Fibroblast of lung (primary cell): ENCODE measurements at places on chromosomes 1 and 21.
A peak's percentile ranks its signal among the peaks of the same experiment; 100 is the strongest.

GRCh38 chr1:17128361-17128760 is 9.1 kb upstream of the PADI2 start:
- DNase-seq: peak; percentile 99

GRCh38 chr1:196295766-196296165 is 312.5 kb downstream of the KCNT2 start:
- DNase-seq: no peak

DNA sequence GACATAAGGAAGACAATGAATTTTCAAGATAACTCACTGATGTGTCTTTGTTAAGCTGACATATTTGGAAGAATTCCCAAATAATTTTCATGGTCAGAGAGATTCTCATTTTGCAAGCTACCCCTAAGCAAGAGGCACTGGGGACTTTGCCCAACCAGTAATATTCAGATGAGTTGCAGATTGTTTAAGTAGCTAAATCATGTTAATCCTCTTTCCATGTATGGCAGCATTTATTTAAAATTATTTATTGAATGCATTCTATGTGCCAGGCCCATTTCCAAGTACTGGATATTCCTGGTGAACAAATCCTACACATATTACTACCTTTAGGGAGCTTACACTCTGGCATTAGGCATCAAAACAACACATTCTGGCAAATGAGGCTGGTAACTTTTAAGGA is 56.5 kb upstream of the BACH1 start:
- no peak for DNase-seq

DNA sequence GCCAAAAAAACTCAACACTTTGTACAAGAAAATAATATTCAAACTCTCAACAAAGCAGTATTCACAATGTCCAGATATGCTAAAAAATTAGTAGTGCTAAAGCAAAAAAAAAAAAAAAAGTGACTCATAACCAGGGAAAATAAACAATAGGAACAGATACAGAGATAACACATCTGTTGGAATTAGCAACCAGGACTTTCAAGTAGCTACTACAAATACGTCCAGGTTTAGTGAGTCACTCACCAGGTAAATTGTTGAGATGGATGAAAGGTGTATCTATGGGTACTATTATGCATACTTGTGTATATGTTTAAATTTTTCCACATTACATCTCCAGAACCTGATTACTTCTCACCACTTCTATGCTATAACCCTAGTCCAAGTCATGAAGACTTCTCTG is 144.8 kb upstream of the SLC35F3 start:
- DNase-seq: no peak

GRCh38 chr21:42384989-42385388 is 10.9 kb downstream of the TMPRSS3 start:
- DNase-seq: no peak

DNA sequence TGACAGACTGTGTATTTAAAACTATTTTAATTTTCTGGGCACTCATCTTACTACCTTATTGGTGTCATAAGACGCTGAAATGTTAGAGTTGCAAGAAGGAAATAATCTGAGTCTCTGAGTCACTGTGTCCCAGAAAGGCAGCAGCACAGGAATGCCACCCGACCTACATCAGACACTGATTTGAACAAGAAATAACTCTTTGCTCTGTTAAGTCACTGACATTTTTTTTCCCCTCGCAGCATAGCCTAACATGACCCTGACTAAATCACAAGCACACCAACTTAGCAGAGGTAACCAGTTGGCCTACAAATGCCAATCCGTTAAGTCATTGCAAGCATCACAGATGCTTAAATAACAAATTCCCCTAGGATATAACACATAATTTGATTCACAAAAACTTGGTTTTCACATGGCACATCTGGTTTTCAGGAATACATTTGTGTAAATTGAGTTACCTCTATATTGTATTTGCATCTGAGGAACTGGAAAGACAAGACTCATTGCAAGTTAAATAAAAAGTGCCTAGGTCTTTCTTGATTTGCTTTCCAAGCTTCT is 349.1 kb downstream of the SEC16B start:
- peak; percentile 28 for DNase-seq

DNA sequence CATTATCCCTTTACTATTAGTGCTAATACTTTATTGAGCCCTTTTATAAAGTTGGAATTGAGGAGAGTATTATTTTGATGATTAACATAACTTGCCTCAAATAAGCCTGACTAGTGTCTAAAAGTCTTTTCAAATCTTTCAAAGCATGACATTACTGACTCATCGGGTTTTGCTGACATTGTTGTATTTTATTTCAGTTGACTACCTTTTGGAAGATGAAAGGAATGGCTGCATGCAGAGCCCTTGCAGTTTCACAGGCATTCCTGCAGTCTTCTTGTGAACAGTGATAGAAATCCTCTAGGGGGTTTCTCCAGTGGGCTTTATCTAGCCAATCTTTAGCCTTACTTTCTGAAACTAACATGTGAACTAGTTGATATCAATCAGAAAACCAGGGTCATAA is 43.0 kb upstream of the TMEM61 start:
- peak; percentile 51 for DNase-seq

DNA sequence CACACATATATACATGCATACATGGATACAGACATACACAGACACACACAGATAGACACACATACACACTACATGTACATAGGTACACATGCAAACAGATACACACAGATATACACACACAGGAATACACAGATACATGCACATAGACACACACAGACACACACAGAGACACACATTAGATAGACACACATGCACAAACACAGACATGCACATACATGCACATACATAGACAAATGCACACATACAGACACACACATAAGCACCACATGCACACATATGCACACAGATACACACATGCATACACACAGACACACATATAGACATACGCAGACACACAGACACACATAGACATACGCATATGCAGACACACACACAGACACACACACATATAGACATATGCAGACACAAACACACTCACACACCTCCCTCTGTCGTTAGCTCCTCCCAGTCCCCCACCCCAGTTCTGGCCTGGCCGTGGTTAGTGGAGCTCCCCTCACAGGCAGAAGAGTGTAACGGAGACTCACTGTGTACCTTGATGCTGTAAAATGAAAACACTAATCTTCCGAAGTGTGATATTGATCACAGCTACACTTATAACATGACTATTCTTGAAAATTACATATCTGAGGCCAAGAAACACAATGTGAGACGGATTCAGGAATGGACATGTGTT is 7.6 kb downstream of the UBASH3A start:
- DNase-seq: no peak

GRCh38 chr1:239868058-239868832 is 223.4 kb upstream of the FMN2 start:
- DNase-seq: no peak

DNA sequence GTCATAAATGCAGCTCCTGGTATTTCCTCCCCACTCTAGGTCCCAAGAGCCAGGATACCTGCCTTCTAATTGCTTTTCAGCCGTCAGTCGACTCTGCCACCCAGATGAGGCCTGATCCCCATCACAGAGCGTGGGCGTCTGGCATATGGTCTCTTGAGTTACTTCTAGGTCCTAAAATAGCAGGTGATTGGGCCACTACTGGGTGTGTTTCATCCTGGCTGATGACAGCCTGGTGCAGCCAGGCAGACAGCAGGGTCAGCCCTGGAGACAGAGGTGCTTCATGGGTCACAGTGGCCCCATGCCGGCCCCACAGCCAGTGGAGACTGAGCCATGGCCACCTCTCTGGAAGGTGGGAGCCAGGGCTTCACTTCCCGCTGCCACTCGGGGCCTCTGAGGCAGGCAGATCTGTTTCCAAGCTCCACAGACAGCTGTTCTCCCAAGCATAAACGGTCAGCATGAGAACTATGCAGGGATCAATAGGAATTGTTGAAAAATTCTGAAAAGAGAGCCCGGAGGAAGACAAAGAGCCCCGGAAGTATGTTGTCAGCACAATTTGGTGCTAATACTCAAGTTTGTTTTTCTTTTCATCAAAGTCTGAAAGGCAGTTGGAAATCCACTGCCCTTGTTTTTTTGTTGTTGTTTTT is 83.0 kb downstream of the MAN1C1 start:
- no peak for DNase-seq

DNA sequence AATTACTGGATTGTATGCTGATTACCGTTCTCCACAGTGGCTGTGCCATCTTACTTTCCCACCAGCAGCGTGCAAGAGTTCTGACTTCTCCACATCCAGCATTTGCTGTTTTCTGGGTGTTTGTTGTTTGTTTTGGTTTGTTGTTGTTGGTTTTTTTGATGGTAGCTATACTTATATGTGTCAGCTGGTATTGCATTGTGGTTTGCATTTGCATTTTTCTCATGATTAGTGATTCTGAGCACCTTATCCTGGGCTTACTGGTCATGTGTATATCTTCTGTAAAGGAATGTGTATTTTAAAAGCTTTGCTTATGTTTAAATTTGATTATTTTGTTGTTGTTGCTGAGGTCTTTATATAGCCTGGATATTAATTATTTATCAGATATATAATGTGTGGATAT is 66.9 kb upstream of the MAP1LC3C start:
- DNase-seq: no peak

- peak; percentile 76 for DNase-seq
These were observed 4.1 kb upstream of the SLC2A1 start for GRCh38 chr1:42962641-42963377.

DNA sequence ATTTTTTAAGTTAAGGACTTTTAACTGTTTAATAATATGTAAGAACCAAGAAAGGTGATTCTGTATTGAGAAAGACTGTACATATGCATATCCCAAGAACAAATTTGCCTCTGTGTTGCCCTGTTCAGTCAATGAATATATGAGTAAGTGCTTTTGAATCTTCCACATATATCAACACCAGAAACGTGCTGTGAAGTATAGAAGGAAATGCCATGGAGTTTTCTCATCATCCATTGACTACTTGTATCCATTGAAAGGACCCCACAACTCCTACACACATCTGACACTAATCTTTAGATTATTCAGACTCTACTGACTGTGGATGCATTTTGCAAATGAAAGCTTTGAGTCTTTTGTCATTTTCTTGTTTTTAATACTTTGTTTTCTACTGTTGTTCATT is 366.9 kb downstream of the S1PR1 start:
- DNase-seq: peak; percentile 44

DNA sequence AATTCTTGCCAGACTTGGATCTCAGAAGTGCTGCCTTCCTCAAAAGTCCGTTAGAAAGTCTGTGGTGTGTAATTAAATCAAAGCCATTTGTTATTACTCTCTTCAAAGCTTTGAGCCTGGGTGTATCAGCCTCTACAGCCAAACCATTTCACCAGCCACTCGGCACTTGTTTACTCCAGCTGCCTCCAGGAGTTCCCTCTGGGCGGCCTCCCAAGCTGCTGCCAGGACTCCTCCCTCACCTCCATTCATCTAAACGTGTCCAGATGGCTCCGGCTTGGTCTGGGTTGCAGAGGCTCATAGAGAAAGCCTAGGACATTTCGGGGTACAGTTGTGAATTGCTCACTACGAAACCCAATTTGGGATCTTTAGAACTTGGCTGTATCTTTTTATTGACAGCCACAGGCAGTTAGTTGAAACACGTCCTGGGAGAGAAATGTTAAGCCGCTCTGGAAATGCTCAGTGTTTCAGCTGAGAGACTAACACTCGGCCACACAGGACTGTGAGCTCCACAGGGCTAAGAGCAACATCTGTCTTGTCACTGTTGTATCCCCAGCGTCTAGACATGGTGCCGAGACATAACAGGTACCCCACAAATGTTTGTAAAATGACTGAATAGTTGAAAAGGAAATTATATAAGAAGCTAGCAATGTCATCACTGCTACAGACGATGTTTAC is 116.9 kb upstream of the NGF start:
- peak; percentile 22 for DNase-seq

- DNase-seq: no peak
These were observed 96.2 kb upstream of the AKT3 start for GRCh38 chr1:243946253-243946652.

GRCh38 chr1:217403026-217403720 is 227.7 kb downstream of the GPATCH2 start:
- DNase-seq: no peak

GRCh38 chr1:2431518-2431917 is 19.2 kb upstream of the PEX10 start:
- DNase-seq: no peak

- DNase-seq: no peak
These were observed 16.5 kb downstream of the ACOT11 start for GRCh38 chr1:54564312-54565112.

- no peak for DNase-seq
These were observed 23.5 kb downstream of the GJA4 start for GRCh38 chr1:34816332-34816731.

GRCh38 chr1:225425201-225425786 is 2.5 kb downstream of the LBR start:
- peak; percentile 68 for DNase-seq

GRCh38 chr1:112506731-112507130 is 2.0 kb upstream of the WNT2B start:
- no peak for DNase-seq

GRCh38 chr1:41850029-41850428 is 68.7 kb downstream of the HIVEP3 start:
- no peak for DNase-seq

DNA sequence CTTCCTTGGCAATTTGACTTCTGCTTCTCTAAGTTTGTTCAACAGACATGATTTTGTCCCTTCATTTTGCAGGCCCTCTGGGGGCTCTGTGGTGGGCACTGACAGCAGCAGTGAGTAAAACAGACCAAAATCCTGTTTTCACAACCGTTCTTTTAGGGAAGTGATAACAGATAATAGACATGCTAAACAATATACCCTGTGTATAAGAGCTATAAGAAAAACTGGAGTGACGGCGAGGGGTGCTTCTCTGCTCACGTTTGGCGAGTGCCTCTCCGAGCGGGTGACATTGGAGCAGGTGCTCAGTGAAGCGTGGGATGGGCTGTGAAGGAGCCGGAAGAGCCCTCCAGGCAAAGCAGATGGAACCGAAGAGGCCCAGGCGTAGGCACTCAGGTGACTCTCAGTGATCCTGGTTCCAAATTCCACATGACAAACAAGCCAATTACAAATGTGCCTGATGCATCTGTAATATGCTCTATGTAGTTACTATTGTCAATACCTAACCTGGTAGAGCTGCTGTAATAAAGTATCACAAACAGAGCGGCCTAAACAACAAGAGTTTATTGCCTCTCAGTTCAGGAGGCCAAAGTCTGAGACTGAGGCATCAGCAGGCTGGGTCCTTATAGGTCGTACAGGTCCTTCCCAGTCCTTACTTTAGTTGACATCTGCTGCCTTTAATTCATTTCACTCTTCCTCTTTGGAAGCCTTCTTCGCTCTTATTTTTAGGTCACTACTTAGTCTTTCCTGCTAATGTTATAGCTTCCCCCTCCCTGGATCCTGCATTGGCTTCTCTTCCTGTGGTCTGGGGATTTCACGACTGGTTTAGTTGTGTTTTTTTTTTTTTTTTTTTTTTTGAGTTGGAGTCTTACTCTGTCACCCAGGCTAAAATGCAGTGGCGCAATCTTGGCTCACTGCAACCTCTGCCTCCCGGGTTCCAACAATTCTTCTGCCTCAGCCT is 20.1 kb downstream of the OR2B11 start:
- DNase-seq: no peak

- no peak for DNase-seq
These were observed 190.0 kb upstream of the EDN2 start for GRCh38 chr1:41674522-41674921.
